GOT3 (cell line): ENCODE measurements at places on chromosomes 7 and 10.

- DNase-seq: no peak
Measured at GRCh38 chr10:84308481-84309304, 19.7 kb upstream of the CCSER2 start.

GRCh38 chr7:42217548-42217947, 19.5 kb downstream of the GLI3 start:
- DNase-seq: no peak

- no peak for DNase-seq
Measured at GRCh38 chr7:44629829-44630522, 23.5 kb downstream of the OGDH start.

GRCh38 chr10:96642973-96643372, 56.2 kb upstream of the TM9SF3 start:
- DNase-seq: no peak

DNA sequence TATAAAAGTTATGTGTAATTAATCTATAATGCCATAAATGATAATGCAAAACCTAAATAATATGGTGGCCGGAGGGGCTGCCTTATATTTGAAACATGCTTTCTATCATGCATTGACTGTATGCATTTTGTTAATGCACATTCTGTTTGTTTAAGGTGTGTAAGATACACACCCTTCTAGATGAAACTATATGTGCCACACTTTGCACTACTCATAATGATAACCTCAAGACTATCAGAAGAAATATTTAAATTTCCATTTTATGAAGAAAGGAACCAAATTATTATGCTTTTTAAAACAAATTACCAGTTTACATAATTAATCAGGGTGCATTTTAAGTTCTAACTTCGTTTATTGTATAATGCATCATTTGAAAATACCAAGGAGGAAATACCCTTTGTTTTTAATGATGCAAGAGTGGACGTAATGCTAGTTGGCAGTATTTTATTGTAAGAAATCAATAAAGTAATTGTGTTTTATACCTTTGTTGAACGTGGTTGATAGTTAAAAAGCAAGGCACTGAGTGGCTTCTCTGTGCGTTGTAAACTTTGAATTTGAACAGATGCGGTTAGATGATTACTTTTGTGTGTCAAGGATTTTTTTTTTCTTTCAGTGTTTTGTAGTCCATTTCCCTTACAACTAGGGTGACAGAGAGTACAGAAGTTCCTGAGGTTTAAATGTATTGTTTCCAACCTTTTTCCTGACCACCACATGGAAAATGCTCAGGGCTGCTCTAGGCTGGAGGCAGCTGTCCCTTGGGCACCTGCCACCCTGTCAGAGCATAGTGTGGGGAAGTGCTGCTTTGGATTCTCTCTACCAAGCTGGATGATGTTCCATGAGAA, 21.6 kb downstream of the NRBF2 start:
- DNase-seq: no peak

DNA sequence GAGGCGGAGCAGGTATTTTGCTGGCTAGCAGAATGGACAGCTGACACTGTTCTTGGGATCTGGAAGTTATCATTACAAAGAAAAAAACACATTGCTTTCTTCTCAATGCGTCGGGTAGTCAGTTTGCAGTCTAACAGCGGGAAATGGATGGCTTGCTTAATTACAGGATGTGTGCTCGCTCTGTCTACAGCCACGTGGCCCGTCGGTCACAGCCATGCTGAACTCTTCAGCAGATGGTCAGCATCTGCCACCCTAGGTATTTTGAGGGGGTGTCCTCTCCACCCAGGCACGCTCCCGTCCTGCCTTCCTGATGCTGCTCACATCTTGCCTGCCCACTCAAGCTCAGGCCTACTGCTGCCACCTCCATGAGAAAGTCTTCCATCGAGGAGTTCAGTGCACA, 20.4 kb upstream of the INMT start:
- DNase-seq: no peak

DNA sequence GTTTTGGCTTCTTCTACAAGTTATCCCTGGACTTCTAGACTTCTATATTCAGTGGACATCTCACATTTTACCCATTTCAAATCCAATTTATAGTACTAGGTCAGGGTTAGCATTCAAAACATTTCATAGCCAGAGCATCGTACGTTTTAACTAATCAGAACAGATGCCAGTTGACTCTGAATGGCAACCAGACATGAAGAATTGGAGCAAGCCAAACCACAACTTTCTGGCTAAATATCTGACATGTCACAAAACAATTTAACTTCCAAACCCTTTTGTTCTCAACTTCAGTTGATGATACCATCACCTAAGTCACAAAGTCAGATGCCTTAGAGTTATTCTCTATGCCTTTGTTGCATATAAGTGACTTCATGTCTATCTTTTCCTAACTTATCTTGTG, 1105.7 kb downstream of the XPNPEP1 start:
- no peak for DNase-seq

DNA sequence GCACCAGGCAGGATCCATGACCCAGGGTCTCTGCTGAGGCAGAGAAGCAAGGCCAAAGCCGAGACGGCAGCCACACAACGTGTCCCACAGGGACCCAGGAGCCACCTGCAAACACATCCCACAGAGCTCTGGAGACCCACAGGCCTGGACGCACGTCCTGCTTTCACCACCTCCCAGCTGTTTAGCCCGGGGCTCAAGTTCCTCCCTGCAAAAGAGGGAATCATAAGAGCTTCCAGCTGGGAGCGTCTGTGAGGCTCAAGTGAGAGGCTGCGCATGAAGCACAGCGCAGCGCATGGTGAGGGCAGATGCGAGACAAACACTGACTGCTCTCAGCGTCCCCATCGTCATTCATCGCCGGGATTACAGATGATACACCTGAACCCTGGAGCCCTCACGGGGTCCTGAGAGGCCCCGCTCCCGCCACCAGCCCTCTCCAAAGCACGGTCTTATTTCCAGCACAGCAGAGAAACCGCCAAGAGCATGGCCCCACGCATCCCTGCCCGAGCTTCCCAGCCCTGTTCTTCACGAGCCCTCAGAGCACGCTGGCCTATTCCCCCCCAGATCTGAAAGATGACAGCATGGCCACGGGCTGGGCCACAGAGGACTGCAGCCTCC, 88.7 kb downstream of the MAD1L1 start:
- DNase-seq: no peak

- DNase-seq: no peak
Measured at GRCh38 chr7:130894909-130895750, 161.1 kb upstream of the KLF14 start.

GRCh38 chr7:98669329-98670000, 52.4 kb downstream of the NPTX2 start:
- no peak for DNase-seq

GRCh38 chr10:72379776-72380175, 25.1 kb upstream of the DNAJB12 start:
- DNase-seq: no peak

DNA sequence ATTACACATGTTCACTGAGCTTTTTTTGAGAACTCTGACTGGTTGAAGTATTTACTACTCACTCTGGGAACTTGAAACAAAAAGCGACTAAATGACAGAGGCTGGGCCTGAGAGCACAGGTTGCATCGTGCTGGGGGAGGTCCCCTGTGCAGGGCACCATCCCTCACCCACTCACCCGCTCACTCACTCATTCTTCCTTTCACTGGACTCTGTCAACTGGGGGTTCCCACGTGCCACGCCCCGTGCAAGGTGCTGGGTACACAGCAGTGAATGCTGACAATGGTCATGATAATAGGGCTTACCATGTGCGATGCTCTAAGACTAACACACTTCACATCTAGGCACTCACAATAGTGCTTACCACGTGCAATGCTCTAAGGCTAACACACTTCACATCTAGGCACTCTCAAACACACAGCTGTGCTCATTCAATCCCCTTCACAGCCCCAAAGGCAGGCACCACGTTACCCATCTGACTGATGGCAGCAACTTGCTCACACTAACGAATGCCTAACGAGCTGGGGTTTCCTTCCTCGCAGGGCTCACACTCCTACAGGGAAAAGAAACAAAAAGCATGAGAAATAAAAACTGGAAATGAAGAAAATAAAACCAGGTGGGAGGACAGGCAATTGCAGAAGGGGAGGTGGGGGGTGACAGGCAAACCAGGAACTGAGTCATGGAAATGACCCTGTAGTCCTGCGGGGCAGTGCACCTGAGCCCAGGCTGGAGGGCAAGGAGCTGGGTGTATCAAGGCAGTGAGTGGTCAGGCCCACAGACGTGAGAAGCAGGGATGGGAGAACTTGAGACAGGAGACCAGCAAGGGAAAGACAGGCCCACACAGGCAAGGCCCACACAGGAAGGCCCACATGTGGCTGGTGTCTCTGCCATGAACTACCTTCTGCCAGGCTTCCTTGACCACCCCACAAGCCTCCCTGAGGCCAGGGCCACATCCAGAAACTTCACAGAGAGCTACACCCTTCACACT, 147.0 kb upstream of the FAM20C start:
- DNase-seq: no peak

- no peak for DNase-seq
Measured at GRCh38 chr10:35224045-35224740, 97.5 kb downstream of the CREM start.

GRCh38 chr7:157555313-157555712, 218.5 kb downstream of the DNAJB6 start:
- DNase-seq: no peak

DNA sequence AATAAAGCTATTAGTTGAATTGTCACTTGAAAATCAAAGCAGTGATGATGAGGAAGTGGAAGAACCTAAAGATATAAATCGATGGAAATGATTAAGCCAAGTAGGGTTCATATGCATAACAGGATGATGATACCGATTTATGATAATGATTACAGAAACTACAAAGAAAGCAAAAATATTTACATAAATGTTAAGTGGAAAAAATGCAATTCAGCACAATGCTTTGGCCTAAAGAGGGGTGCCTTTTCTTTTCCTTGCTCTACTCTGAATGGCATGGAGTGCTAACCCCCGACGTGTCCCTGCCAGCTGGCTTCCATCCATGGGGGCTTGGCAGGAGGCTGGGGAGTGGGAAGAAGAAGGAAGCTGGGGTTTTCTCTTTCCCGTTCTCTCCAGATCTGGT, 240.3 kb downstream of the GATA3 start:
- DNase-seq: no peak

- no peak for DNase-seq
Measured at GRCh38 chr7:30974605-30975255, 11.0 kb downstream of the GHRHR start.

DNA sequence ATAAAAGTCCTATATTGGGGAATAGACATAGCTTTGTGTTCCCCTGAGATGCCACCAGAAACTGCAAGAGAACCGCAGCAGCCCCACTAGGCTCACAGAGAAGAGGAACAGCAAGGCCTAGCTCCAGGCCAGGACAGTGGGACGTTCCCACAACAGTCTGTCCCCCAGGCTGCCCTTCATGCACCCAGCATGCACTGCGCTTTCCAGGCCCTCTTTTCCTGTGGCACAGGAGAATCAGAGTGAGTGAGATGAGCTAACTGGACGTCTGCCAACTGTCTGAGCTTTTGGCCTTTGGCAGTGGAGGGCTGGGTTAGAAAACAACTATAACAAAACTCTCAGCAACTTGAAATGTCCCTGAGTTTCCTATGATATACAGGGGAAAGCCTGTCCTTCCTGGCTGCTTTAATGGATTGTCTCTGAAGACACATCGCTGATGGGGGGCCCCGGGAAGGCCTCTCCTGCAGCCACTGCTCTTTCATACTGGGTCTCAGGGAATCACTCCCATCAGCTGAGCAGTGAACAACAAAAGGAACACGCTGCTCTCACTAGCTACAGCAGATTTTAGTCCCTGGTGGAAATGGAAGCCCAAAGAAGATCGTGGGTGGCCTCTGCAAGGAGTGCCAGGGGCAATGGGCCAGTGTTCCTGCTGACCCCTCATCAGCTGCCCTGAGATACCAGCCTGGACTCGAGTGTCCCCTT, 53.5 kb downstream of the PODXL start:
- DNase-seq: no peak
